Stimulated activated CD8-positive, alpha-beta memory T cell treated with anti-CD3 and anti-CD28 coated beads, Interleukin-4, amount 100 ng/mL, for 24 hours (primary cell): ENCODE measurements at places on chromosomes 12 and 14.

DNA sequence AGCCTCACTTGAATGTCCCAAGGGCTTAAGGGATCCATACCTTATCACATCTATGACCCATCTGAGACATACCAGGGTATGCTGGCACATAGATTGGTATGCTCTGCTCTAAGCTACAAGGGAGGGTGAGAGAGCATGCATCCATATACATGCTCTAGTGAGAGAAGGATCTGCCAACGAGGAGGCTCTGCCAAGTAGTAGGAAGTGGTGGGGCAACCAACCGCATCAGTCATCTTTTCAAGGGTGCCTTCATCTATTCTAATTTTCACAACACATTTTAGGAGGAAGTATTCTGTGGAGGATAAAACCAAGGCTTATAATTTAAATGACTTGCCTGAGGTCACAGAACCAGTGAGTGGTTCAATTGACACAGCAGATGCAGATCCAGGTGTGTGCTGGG, 6.6 kb upstream of the PPM1A start:
- DNase-seq = no peak

DNA sequence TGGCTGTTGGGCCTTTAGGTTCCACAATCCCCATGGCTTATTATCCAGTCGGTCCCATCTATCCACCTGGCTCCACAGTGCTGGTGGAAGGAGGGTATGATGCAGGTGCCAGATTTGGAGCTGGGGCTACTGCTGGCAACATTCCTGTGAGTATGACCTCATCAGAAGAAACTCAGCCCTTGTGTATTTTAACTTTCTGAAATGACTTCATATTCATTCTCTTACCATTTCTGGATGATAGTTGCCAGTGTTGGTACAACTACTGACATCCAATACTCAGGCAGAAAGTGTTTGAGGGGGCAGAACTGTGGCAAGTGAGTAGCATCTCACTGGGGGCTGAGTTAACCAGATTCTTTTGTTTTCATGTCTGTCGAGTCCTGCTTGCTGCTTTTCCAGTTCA, 2.3 kb downstream of the DAZAP2 start:
- DNase-seq = no peak

GRCh38 chr14:98766818-98767217, 505.2 kb downstream of the BCL11B start:
- no peak for DNase-seq

GRCh38 chr12:130083734-130084133, 78.5 kb upstream of the FZD10 start:
- no peak for DNase-seq
